ENCODE measurements at places on chromosomes 6 and 20.
A peak's percentile ranks its signal among the peaks of the same experiment; 100 is the strongest.

DNA sequence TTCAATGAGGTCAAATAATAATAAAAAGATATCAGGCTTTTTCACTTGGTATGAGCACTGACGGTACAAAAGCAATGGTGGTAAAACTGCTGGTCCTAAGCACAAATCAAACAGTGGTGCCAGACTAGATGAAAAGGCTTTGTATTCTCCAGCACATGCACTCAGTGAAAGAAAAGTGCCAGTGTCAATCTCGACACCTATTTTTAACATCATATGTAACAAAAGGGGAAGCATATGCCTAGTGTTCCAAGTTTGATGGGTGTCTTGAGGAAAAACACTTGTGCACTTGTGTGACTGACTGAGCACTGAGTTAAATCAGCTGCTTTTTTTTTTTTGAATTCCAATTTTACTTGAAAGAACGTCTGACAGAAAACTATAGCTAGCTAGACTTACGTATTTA is 27.3 kb downstream of the MED23 start:
- no peak for DNase-seq

GRCh38 chr20:25360631-25361286 is 29.9 kb downstream of the ABHD12 start:
- DNase-seq: no peak

GRCh38 chr6:104704191-104704590 is 155.5 kb downstream of the HACE1 start:
- no peak for DNase-seq

- no peak for DNase-seq
These were observed 14.4 kb downstream of the PPP1R3G start for GRCh38 chr6:5099537-5099936.

- peak; percentile 32 for DNase-seq
These were observed 75.4 kb upstream of the ECI2 start for GRCh38 chr6:4210629-4211419.

GRCh38 chr20:57252559-57253162 is 13.8 kb downstream of the BMP7 start:
- DNase-seq: no peak

- DNase-seq: peak; percentile 19
These were observed 23.3 kb downstream of the NQO2 start for GRCh38 chr6:3022765-3023662.

DNA sequence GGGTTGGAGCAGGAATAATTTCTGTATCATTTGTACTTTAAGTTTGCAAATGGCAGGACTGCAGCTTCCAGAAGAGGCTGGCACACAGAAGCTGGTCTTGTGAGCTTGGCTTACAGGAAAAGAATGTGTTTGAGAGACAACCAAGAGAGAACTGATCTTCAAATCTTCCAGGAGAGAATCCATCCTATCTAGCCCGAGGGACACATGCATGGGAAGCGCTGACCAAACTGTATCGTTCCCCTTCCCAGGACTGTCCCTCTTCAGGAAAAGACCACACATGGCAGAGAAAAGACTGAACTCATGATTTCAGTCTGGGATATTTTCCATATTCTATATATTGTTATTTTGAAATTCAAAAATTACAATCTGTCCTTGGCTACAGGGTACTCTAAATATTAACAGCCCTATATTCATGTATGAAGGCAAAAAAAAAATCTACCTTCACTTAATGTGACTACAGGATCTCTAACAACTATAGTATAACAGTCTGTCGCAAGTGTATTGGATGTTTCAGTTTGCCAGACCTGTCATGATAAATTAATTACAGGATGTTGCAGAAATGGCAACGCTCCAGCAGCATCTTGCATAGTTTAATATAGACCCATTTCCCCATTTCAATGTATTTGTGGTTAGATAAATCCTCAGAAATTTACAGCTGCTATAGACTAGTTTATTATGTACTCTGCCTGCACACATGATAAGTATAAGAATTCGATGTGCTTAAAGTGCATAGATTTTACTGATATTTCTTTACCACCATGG is 99.4 kb downstream of the MYB start:
- DNase-seq: no peak

DNA sequence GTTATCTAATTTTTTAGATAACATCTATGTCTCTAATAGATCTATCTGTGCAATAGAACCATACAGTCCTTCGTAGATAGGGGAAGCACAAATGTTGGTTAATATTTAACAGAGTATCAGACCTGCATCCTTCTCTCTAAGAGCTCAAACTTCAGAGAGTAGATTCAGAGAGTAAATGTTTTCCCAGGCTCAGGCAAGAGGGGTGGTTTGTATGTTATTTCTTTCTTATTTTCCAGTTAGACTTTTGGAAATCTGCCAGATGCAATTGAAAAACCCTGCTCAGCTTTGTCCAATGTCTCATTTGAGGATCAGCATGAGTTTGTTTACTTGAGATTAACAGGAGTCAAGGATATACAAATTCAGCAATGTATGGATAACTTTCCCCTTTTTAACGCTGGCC is 361.9 kb downstream of the BCKDHB start:
- no peak for DNase-seq

GRCh38 chr6:2831392-2831791 is 10.3 kb downstream of the SERPINB1 start:
- no peak for DNase-seq

GRCh38 chr6:137160763-137161162 is 12.7 kb downstream of the IL22RA2 start:
- no peak for DNase-seq

DNA sequence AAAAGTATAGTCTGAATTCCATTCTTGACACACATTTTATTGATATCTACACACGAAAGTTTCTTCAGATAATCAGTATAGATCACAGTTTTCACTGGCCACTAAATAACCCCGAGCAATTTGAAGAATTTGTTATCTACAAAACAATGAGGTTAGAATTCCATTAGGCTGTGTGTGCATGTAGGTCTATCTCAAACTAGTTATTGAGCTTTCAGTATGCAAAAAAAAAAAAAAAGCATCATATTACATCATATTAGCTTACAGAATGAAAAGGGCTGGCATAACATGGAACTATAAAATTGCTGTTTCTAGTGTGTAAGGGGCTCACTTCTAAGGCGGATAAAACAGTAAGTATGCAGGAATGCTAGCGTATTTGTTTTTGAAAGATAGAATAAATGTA is 59.5 kb upstream of the ADGRG6 start:
- DNase-seq: no peak

DNA sequence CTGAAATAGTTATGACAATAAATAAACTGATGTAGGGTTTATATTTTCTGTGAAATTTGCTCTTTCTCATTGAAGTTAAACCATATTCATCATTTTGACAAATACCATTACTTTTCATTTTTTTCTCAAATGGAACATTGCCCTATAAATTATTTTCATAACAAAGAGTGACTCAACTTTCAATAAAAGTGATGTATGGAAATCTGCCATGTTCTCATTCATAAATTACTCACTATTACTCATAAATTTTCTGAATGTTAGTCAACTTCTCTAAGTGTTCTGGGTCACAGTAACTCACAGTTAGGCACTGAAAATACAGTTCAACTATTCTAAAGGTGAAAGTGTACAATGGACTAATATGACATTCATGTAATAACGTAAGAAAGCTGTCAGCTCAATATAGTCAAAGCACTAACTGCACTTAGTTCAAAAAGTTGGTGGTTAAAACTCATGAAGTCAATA is 19.0 kb upstream of the STX11 start:
- DNase-seq: no peak

GRCh38 chr20:62928246-62928939 is 2.1 kb upstream of the DIDO1 start:
- peak; percentile 21 for DNase-seq

- DNase-seq: no peak
These were observed 32.1 kb downstream of the SNAI1 start for GRCh38 chr20:50014570-50015562.

DNA sequence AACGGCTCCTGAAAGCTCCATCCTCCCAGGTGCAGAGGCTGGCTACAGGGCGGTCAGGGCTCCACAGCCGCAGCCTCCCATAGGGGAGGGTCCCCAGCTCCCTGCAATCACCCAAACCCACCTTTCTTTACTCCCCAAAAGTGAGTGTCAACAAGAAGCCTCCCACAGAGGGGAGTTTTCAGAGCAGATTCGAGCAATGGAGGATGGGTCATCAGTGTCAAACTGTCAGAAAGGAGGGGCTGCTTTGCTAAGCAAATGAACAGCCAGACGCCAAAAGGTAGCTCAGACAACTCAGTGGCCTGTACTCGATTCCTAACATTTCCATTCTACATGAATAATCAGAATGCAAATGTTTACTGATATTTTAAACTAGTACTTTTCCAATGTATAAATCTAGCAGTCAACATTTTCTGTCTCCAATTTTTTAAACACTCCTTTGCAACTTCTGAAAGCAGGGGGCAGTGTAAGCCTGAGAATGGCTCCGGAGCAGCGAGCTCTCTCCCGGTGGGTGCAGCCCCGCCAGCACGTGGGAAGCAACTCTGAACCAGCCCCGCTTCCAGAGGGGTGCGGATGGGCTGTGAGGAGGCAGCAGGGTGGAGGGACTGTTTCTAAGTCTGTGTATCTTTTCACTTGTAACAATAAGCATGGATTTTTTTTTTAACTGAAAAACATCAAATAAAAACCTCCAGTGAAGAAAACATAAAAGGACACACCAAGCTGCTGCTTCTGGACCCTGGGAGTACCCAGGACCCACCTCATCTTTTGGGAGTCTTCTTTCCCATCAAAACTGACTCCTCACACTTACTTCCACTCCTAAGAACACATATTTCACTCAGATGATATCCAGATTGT is 54.9 kb downstream of the TAF4 start:
- peak; percentile 61 for DNase-seq

GRCh38 chr6:79468587-79468986 is 68.6 kb downstream of the LCA5 start:
- DNase-seq: no peak

- DNase-seq: no peak
These were observed 754.4 kb upstream of the MARCKS start for GRCh38 chr6:113102761-113103160.

GRCh38 chr20:39855799-39856198 is 833.2 kb downstream of the MAFB start:
- DNase-seq: no peak

DNA sequence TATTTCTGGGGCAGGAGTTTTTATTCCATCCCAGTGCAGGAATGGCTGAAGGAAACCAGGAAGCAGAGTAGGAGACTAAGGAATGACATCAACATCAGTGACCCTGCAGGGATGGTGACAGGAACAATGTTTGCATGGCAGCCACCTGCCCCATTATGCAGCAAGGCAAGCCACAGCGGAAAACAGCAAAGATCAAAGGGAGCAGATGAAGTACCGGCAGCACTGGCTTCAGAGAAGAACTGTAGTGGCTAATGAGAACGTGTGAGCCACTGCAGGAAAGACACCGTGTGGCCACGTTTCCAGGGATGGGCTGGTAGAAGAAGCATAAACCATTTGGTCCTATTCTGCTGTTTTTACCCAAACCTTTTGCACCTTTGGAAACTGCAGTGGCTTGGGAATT is 52.9 kb upstream of the TAB2 start:
- DNase-seq: peak; percentile 70

DNA sequence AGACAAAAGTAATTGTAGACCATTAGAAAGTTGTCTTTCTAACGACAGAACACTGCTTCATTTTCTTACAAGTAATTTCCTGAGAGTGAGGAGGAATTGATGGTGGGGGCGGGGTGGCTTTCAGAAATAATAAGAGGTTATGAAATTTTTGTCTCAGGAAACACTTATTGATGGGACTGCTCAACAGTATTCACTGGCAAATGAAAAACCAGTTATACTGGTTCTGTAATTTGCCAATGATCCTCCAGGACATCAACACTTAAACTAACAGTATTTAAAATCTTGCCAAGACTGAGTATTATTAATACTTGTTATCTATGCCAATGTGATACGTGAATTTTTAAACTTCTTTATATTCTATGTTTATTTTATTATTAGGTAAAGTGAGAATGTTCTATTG is 41.8 kb upstream of the FUT9 start:
- DNase-seq: no peak

DNA sequence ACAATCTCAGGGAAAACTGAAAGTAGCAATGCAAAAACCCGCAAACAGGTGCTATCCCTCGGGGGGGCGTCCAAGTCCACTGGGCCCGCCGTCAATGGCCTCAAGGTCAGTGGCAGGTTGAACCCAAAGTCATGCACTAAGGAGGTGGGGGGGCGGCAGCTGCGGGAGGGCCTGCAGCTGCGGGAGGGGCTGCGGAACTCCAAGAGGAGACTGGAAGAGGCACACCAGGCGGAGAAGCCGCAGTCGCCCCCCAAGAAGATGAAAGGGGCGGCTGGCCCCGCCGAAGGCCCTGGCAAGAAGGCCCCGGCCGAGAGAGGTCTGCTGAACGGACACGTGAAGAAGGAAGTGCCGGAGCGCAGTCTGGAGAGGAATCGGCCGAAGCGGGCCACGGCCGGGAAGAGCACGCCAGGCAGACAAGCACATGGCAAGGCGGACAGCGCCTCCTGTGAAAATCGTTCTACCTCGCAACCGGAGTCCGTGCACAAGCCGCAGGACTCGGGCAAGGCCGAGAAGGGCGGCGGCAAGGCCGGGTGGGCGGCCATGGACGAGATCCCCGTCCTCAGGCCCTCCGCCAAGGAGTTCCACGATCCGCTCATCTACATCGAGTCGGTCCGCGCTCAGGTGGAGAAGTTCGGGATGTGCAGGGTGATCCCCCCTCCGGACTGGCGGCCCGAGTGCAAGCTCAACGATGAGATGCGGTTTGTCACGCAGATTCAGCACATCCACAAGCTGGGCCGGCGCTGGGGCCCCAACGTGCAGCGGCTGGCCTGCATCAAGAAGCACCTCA is 166.3 kb downstream of the DTNBP1 start:
- no peak for DNase-seq

DNA sequence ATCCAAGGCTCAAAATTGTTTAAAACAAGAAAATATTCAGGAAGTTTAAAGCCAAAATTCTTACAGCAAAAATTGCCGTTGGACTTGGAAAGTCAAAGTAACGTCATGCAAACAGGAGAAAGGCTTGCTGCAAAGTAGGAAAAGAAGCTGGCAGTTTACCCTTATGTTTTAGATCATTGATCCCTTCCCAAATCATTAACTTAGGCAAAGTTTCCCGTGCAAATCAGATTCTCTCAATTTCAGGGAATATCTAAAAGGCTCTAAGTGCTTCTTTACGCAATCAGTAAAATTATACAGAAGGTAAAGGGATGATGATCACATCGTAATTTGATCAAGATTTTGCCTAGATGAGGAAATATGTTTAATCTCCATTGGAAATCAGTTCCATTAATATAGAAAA is 197.5 kb downstream of the ALDH8A1 start:
- no peak for DNase-seq

- no peak for DNase-seq
These were observed 14.2 kb upstream of the SHLD1 start for GRCh38 chr20:5735845-5736510.

- no peak for DNase-seq
These were observed 119.6 kb downstream of the TMEM242 start for GRCh38 chr6:157203764-157204163.

DNA sequence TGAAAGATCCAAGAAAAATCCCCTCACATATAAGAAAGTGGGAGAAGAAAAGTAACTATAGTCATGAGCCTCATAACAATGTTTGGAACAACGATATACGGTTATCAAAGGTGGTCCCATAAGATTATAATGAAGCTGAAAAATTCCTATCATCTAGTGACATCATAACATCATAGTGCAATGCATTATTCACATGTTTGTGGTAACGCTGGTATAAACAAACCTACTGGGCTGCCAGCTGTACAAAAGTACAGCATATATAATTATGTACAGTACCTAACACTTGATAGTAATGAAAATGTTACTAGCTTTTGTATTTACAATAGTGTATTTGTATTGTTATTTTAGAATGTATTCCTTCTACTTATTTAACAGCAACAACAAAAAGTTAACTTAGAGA is 240.7 kb downstream of the RNGTT start:
- no peak for DNase-seq
